Stimulated activated CD8-positive, alpha-beta memory T cell treated with anti-CD3 and anti-CD28 coated beads, Interleukin-4, amount 100 ng/mL, for 1 hour (primary cell): ENCODE measurements at places on chromosomes 6 and 20.

GRCh38 chr6:2503816-2504494 is 246.8 kb downstream of the MYLK4 start:
- no peak for DNase-seq

DNA sequence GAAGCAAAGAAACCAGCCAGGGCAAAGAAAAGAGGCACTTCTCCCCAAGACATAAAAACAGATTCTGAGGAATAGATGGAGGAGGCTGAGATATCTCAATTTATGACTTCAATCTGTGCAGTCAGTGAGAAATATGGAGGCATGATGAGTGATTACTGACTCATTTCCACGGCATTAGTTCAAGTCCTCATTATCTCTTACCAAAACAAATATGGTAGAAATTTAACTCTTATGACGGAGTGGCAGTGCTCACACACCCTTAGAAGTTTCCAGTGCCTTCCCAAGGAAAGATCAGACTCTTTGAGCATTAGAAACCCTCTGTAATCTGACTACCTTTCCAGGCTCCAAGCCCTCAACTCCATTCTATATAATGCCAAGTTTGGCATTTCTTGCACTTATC is 364.1 kb downstream of the ARHGAP18 start:
- DNase-seq, result no peak

DNA sequence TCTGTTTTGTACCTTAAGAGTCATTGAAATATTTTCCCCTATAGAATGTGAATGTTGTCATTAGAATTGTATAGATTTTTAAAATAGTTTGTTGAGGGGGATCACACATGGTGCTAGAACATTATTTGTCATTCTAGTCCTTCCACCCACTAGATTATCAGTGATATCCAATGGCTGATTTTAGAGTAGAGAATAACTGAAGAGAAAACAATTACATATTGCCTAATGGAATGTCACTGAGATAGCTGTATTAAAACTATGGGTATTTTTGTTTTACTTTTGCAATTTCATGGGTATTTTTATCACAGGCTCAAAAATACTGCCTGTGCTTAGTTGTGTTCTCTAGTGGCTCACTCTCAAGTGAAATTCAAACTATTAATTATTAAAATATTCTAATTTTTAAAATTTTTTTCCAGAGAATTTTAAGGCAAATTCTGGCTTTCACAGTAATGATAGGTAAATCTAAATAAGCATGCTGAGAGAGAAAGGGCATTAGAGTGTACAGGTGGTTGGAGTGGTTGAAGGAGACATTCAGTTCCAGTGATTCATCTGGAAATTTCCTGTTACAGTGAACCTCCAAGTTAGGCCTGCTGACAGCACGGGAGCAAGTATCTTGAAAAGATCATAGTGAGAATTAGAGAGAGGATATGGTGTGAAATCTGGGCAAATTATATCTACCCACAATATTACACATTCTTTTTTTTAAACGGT is 399.6 kb downstream of the NKAIN2 start:
- DNase-seq, result no peak

DNA sequence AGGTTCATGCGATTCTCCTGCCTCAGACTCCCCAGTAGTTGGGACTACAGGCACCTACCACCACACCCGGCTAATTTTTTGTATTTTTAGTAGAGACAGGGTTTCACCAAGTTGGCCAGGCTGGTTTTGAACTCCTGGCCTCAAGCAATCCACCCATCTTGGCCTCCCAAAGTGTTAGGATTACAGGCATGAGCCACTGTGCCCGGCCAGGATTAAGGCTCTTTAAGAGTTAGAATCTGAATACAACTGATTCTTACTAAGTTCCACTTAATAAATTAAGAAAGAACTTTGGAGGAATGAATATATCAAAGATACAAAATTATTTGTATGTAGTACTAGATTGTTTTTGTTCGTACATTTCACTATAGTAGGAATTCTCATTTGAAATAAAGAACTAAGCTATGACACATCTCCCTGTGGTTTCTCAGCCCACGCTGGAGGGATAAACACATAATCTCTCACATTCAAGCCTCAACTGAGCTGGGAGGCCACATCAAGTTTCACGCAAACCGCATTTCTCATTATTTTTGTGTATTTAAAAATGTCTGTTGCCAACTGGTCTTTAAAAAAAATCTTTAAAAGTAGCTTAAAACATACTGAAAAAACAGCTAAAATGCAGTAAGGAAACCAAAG is 34.2 kb downstream of the DTNBP1 start:
- peak; percentile 7 for DNase-seq

DNA sequence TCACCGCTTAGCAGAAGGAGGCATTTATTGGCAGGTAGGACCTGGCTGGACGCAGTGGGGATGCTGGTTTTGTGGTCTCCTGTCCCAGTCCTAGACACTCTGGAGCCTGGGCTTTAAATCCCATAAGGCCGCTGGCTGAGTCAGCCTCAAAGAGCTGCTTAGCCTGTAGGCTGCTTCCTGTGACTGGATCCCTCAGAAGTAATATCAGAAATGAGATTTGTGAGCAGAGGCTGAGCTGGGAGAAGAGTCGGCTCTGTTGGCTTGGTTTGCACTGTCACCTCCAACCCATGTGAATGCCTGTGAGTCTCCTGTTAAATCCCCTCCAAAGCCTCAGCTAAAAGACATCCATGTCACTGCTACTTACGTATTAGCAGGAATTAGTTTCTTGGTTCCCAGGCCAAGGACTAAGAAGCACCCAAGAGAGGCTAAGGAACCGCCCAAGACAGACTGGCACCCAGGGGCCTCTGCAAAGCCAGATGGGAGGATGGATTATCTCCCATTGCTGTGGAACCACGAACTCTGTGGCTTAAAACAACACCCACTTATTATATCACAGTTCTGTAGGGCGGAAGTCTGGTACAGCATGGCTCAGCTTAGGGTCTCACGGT is 289.4 kb downstream of the CDC5L start:
- DNase-seq, result no peak

- DNase-seq, result no peak
These were observed 31.0 kb downstream of the GLO1 start for GRCh38 chr6:38671885-38672467.

DNA sequence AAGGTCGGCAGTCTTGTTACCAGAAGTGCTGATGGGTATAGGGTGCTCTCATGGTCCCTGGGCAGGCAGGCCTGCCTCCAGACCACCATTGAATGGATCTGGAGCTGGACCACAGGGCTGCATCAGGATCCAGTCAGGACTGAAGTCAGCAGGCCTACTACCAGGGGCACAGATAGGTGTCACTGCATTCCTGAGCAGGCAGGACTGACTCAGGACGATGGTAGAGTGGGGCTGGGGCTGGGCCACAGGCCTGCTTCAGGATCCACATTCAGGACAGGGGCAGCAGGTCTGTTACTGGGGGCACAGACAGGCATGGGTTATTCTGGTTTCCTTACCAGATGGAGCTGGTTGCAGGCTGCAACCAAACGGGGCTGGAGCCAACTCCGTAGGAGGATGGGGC is 51.4 kb upstream of the MAP3K4 start:
- no peak for DNase-seq

DNA sequence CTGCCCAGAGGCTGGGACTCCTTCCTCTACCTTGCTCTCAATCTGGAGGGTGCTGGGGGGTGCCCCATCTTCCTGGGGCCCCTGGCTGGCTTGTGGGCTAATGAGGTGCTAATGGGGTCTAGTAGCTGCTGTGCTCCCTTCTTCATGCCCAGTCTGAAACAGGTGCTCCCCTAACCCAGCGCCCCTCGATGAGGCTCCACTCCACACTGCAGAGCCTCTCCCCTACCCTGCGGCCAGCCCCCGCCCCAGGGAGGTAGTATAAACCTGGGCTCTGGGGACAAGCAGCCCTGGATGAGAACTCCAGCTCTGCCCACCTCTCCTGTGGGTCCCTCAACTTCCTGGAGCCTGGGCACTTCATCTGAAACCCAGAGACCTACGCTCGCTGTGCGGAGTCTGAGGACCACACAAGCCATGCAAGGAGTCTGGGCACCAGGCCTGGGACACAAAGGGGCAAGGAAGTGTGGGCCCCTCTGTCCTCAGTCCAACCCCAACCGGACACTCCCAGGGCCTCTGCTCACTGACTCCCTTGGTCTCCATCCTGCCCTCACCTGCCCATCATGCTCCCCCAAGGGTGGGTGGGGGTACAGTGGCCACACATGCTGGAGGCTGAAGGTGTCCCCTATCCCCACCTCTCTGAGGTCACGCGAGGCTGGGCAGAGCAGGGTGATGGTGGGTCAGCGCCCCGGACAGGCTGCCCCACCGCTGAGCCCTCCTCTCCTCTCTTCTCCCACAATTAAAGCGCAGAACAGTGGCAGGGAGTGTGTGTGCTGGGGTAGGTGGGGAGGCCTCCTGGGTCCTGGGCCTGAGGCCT is 6.1 kb downstream of the RPL10A start:
- DNase-seq, result no peak

- DNase-seq, result no peak
These were observed 47.7 kb downstream of the FYN start for GRCh38 chr6:111825439-111826086.

DNA sequence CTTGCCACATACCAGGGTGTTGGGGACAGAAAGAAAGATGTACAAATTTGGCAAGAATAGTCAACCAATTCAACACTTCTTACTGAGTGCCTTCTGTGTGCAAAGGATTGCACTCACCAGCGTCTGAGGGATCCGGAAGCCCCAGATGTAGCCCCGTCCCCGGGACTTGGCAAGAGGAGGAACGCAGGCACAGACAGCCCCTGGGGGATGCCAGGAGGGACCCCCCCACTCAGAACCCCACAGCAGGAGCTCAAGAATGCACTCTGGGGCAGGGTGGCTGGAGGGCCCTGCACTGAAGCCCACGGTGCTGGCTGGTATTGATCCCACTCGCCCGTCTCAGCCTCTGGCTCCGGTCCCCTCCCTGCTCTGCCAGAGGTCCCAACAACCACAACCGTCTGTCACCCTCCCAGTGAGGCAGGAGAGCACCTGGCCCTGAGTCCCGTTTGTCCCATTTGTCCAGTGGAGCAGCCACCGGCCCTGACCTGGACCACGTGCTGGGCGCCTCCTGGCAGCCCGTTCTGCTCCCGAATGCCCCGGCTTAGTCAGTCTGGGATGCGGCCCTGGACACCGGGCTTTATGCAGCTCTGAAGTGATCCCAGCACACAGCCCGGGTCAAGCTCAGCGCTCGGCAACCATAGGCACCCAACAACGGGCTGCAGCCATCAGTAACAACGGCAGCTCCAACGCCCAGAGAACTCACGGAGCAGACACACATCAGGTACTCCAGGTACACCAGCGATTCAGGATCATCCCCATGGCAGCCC is 128.7 kb downstream of the DLL1 start:
- no peak for DNase-seq

DNA sequence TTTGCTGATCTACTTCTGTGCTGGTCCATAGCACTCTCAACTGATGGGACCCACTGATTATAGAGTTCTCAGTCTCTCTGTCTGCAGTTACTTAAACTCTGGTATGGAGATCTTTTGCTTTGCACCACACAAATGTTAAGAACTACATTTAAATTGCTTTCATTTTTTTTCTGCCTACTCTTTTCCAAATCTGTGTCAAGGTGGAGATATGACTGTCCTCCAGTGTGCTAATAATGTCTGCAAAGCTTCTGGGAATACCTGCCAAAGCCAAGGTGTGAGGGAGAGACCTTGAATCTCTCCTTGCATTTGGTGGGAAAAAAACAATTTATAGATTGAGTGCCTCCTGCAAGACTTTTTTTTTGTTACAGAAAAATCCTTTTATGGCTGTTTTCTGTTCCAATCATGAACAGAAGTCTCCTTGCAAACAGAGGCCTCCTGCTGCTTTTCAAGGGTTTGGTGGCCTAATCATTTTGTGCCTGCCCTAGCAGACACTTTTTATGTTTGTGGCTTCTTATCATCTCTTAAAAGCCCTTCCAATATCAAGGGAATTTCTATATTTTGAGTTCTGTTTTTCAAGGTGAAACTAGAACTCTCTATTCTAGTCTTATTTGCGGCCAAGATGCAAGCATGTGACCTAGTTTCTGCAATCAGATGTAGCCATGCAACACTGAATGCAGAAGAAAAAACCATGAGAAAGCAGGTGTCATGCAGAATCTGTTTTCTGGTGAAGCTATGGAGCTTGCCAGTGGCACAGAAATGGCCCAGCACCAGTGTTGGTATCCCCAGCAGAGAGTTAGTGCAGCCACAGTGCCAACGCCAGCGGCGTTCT is 23.2 kb upstream of the AKIRIN2 start:
- no peak for DNase-seq

GRCh38 chr6:129175066-129175465 is 292.1 kb downstream of the LAMA2 start:
- no peak for DNase-seq

- DNase-seq, result no peak
These were observed 46.4 kb upstream of the CAP2 start for GRCh38 chr6:17347012-17347411.

DNA sequence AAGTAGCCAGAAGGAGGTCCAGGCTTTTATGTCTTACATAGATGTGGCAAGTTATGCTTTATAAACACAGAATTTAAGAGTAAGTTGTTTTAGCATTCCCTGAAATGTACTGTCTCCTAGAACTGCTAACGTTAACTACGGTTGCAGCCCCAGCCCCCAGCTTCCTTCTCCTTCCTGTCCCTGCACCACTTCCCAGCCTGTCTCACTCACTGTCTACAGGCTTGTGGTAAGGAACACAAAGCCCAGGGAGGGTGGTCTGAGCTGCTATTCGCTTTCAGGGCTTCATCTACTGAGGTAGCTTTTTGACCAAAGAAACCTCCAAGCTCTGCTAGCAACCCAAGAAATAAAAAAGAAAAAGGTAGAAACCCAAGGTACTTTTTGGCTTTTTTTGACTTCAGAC is 35.9 kb downstream of the PCSK2 start:
- no peak for DNase-seq

GRCh38 chr6:167030222-167031072 is 31.2 kb downstream of the CEP43 start:
- no peak for DNase-seq

GRCh38 chr6:112980676-112981075 is 633.5 kb downstream of the RFPL4B start:
- no peak for DNase-seq

DNA sequence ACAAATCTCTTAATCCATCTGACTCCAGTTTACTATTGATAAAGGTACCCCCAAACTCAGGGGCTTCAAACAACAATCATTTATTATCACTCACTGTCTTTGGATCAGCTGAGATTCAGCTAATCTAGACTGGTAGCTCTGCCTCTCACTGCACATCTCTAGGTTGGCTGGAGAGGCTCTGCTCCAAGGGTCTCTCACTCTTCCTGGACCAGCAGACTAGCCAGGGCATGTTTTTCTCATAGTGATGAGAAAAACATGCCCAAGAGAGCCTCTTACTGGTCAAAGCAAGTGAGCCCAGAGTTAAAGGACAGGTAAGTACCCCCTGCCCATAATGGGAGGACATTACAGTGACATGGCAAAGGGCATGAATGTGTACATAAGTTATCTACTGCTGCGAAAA is 115.1 kb upstream of the BEND3 start:
- no peak for DNase-seq

DNA sequence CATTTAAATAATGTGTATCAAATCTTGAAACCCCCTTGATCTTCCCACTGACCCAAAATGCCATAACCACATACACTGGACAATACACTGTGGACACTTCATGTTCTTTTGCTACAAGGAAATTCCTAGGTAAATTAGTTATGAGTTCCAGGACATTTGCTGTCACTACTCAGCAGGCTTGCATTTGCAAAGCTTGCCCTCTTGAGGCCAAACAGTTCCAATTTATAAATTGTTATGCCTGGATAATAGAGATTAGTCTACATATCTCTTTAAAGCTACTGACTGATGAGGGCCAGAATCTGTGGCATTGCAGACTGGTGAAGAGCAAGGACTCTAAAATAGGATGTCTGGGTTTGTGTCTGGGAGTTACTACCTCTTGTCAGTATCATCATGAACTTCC is 17.4 kb upstream of the RAB32 start:
- DNase-seq, result no peak

- no peak for DNase-seq
These were observed 462.1 kb downstream of the TBC1D32 start for GRCh38 chr6:120872262-120872578.

GRCh38 chr20:59743767-59744485 is 139.6 kb downstream of the PHACTR3 start:
- DNase-seq, result no peak
